ENCODE measurements at places on chromosomes 2 and 18.

DNA sequence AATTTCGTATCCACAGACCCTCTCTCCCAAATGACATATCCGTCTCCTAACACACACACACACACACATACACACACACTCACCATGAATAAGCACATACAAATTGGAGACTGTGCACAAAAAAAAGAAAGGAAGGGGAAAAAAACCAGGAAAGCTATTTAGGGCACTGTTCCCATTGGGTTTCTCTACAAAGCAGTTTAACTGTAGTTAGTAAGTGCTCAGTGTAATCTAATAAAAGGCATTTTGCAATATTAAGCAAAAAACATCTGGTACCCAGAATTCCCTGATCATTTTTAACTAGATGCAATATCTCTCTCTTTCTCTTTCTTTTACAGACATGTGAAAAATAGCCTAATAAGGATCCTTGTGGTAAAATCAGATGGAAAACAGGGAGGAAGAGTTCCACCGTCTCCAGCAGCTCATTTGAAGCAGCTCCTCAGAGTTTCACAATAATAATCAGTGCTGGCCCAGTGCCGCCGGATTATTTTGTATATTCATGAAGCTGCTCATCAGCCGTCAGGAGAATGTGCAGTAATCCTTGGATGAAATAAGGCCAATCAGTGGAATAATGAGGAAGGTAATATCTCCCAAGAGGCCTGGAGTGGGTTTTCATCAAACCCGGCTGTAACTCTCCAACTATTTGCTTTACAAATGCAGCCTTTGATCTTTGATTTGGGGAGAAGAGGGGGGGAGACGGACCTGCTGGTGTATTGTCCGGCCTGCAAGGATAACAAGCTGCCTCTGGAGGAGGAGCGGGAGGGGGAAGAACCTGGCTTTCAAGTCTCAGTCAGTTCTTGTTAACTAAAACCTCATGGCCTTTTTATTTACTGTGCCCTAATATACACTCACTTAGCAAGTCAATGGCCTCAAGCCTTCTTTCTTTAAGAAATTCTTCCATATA is 227.6 kb upstream of the SMIM21 start:
- no peak for DNase-seq

- no peak for DNase-seq
Observed at GRCh38 chr2:223366566-223366965, 235.6 kb downstream of the SCG2 start.

DNA sequence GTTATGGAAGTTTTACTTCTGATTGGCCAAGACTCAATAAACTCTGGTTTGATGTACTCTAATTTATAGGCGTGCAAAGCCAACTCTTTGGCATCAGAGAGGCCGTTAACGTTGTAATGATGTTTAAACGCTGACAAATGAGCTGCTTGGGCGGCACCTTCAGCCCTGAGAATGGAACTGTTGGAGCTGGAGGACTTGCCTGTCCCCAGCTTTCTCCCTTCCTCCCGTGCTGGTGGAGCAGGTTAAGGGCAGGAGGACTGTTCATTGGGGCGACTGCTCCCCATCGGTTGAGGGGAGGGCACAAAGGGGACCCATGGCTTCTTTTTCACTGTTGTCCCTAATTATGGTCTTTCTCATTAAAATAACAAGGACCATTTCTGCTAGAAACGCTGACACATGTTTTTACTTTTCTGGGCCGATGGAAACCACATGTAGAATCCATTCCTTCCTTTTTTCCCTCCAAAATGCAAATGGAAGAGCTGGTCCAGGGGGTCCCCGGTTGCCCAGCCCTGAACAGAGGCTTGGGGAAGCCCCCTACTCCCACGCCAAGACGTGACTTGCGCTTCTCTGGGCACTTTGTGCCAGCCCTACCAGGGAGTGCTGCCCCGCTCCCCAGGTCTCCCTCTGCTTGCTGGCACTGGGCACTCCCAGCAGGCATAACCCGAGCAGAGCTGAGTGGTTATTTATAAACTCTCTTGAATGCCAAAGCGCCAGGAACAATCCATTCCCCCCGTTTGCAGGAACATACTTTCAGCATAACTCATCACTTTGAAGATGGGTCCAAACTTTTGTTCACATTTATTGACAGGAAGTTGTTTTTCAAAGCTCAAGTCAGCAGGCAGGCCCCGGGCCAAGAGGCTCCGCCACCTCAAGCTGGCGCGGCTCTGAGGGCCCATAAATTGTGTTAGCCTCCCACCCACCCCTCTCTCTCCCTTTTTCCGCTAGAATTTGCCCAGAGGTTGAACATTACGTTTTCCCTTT is 170.1 kb downstream of the ASB1 start:
- no peak for DNase-seq

DNA sequence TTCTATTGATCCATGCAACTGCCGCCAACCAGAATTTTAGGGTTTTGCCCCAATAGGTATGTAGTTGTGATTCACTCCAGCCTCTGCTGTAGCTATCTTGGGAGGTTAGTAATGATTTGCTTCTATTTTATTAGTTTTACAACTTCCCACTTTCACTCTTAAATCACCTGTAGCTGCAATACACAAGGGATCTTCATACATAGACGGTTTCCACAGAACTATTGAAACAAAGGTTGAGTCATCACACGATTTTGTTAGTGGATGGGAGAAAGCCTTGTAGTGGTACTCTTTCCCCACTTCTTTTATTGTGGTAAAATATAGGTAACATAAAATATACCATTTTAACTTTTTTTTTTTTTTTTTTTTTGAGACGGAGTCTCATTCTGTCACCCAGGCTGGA is 104.2 kb upstream of the SPRED2 start:
- DNase-seq, result no peak

DNA sequence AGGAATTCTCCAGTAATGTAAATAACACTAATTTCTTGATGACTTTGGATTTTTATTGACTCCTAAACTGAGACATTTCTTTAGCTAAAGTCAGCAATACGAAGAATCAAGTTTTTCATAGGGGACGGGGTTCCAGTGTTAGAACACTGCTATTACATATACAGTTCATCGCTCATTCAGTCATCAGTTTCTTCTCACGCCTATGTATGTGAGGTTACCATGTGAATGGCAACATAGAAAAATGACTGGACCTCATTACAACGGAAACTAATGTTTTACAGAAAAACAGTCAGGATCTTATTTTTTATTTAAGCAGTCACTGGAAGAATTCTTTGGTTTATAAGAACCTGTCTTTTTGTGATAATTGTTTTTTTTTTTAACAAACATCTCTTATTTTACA is 56.4 kb downstream of the THADA start:
- DNase-seq, result no peak

GRCh38 chr2:19169134-19169768 is 189.2 kb downstream of the OSR1 start:
- no peak for DNase-seq

- DNase-seq, result no peak
Observed at GRCh38 chr18:42860011-42860410, 255.5 kb downstream of the RIT2 start.

- DNase-seq, result peak; percentile 13
Observed at GRCh38 chr18:34729264-34729663, 19.2 kb downstream of the DTNA start.

- DNase-seq, result no peak
Observed at GRCh38 chr2:196956069-196956468, 29.6 kb upstream of the PGAP1 start.

DNA sequence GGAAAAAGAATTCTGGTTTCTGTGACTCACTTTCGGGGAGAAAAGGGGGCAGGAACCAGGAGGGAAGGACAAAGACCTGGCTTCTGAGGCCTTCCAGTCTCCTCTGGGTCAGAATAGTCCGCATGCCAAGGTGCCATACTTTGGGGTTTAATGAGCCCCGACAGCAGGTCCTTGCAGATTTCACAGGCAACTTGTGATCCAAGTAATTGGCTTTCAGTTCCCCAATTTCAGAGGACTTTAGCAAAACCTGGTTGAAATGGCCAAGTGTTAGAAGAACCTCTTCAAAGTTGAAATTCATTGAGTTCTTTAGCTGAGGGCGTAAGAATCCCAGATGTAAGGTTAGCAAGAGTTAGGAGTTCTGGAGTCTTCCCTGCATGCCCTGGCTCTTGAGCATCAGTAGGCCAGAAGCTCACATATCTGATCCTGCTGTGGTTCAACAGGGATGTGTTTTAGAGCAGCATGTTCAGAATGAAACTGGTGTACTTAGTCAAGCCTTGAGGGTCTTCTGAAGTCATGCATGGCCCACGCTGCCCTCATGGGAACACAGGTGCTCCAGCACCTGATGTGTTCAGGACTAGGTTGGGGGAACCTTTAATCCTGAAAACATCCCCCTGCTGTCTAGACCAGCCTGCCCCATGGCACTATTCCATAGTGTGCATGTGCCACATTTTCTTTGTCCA is 143.0 kb downstream of the NUP35 start:
- DNase-seq, result no peak

DNA sequence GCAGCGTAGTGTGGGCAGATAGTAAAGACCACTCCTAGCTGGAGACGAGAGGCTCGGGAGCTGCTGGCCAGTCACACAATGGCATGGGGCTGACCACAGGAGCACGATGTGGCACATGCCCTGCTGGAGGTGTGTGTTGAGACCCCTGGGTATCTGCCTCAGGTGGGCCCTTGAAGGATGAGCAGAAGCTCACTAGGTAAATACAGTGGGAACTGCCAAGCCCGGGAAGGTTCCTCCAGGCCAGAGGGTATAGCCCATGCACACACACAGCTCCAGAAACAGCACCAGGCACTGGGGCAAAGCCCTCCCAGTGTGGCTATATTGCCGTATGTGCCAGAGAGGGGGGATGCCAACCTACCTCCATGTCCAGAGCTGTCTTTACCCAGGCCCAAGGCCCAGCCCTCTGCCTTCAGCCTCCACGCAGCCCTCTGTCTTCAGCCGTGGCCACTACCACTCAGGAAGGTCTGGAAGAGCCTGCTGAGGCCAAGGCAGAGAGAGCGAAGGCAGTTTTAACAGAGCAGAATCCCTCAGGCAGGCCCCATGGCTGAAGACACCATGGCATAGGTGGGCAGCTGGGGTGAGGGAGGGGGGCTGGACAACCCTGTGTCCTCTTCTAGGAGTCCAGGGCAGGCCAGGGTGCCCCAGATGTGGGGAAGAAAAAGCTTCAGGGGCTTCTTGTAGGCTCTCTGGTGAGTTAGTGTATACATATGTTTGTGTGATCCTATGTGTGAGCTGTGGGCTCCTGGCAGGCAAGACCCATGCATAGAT is 7.0 kb upstream of the ARID5A start:
- DNase-seq, result no peak

- no peak for DNase-seq
Observed at GRCh38 chr18:73952296-73952946, 195.2 kb downstream of the FBXO15 start.

DNA sequence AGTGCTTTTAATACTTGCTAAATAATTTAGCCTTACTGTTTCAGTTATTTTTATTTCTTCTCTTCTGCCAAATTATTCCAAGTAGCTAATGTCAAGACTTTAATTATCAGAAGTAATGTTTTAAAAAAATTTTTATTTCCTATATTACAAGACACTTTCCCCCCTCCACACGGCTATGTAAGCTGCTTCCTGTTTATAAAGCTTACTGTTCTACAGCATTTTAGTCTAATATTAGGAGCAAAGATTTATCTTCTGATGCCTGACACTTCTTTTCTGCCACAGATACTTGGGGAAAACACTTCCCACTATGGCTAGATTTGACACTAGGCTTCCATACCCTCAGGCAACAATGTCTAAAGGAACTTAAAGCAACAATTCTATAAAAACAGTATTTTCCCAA is 62.3 kb downstream of the ROCK1 start:
- DNase-seq, result no peak

All from hematopoietic multipotent progenitor cell treated with erythropoietin and hydrocortisone succinate and interleukin-3 and kit ligand, for 8 days (in vitro differentiated cells).